Activated naive CD4-positive, alpha-beta T cell treated with anti-CD3 and anti-CD28 coated beads, Interleukin-2, amount 50 U/mL, for 16 hours (primary cell): ENCODE measurements at places on chromosomes 7 and 10.

DNA sequence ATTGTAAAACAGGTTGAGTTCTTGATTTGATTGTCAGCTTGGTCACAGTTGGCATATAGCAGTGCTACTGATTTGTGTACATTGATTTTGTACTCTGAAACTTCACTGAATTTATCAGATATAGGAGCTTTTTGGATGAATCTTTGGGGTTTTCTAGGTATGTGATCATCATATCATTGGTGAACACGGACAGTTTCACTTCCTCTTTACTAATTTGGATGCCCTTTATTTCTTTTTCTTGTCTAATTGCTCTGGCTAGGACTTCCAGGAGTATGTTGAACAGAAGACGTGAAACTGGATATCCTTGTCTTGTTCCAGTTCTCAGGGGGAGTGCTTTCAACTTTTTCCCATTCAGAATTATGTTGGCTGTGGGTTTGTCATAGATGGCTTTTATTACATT lies 86.9 kb downstream of the EXOC4 start:
- DNase-seq = no peak

DNA sequence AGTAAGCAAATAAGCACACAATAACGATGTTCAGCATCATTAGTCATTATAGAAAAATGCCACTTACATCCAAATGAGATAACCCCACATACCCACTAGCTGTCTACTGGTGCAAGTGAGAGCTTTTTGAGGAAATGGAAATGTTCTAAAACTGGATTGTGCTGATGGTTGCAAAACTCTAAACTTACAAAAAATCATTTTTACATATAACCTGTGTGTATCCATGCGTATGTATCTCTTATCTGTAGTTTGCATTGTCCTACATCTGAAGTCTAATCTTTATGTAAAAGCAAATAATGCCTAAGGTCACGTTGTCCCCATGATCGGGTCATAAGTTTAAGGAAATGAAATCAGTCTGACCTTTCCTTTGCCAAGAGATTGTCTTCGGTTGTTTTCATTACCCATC lies 81.6 kb upstream of the DNAJB6 start:
- DNase-seq = no peak

DNA sequence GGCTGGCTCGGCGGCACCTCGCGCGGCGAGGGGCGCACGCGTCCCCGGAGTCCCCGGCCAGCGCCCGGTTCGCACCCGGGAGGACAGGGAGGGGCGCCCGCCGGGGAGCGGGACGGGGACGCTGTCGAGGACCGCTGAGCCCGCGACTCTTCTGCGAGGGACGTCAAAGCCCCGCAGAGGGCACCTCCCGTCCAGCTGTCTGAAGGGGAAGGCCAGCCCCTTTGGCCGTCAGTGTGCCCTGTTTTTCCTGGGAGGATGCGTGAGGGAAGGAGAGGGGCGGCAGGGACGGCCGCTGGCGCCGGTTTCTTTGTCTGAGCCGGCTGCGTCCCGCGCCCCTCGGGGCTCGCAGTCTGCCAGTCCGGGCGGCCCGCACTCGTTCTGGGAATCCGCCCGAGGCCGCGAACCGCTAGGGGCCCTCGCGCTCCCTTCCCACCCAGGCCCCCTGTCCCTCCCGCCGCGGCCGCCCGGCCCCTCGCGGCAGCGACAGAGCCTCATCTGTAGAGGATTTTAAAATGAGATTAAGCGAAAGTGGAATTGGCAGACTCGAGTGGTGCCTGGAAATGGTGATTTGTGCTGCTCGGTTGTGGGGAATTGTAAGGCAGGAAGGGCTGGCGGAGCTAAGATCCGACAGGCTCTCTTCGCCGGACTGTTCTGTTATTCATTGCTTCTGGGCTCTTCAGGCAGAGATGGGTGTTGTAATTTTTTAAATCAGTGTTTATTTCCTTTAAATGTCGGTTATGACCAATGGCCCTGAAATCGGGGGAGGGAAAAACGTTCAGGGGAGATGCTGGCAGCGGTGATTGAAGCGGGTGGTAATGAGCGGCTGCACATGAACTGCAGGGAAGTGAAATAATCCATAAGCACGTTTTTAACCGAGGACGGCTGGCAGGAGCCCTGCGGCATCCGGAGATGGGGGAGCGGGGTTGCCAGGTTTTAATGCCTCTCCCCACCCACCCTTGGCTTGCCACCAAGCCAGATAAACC lies 618 bp upstream of the RELN start:
- DNase-seq = no peak

- DNase-seq = no peak
Observed at GRCh38 chr10:102997998-102998397, 79.9 kb downstream of the CNNM2 start.

GRCh38 chr10:110392868-110393740 lies 88.4 kb upstream of the SMNDC1 start:
- DNase-seq = no peak

- DNase-seq = no peak
Observed at GRCh38 chr10:14425034-14425433, 94.3 kb upstream of the FRMD4A start.

GRCh38 chr7:98638853-98639252 lies 21.8 kb downstream of the NPTX2 start:
- no peak for DNase-seq

DNA sequence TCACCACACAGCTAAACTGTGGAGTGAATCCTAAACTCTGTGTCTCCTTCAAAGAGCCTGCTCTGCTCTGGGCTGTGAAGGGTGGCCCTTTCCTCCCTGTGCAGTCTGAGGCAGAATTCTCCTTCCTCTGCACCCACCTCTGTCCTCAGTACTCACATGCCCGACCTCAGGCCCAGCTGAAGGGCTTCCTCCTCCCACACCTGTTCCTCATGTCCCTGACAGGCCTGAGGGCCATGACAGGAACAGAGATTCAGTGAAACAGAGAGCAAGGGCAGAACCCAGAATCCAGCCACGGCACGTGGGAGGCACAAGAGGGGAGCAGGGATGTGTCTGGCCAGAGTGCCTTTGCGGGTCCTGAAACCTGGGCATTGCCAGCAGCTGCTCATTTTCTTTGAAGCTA lies 13.9 kb downstream of the CREB3L2 start:
- DNase-seq = no peak

GRCh38 chr7:151857866-151858450 lies 19.0 kb downstream of the PRKAG2 start:
- DNase-seq = no peak
